H9 (cell line): ENCODE measurements at places on chromosomes 16 and 17. TPM values are rescaled to one million over a fixed set of nuclear protein-coding genes. Genes with fewer than 3 reads are reported as not detected.

The FOXJ1 gene
- 3.7 and 4.0 TPM in 2 replicates for total RNA-seq

GRCh38 chr16:67254801-67255552 is 6.2 kb downstream of the SLC9A5 start:
- DNase-seq, result no peak

- DNase-seq, result no peak
These were observed 173.3 kb upstream of the CACNG5 start for GRCh38 chr17:66661411-66662256.

GRCh38 chr16:69186642-69187445 is at the start of gene SNTB2:
SNTB2 (plus strand) TSS chr16:69187164; CDS start chr16:69187167, 3 bp downstream.
- DNase-seq, result peak; percentile 93

DNA sequence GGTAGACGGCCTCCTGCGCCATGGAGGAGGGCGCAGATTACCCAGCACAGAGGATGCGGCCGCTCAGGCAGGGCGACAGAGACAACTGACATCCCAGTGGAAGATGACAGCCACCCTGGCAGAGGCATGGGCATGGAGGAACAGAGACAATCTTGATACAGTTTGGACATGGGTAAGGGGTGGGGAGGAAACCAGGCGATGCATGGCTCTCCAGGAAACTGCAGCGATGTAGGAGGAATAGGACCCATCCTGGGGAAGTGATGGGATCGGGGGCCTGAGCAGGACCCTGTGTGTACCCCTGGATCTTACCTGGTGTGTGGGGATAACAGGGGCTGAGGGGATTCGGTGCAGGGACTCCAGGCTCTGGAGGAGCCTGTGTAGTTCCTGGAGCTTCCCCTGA is 4.6 kb downstream of the OSBPL7 start:
- no peak for DNase-seq

- DNase-seq, result peak; percentile 56
These were observed 32.6 kb upstream of the CBFA2T3 start for GRCh38 chr16:89009343-89010209.

- DNase-seq, result no peak
These were observed 14.6 kb upstream of the CDH15 start for GRCh38 chr16:89156740-89157645.

- no peak for DNase-seq
These were observed 7.5 kb downstream of the KRT12 start for GRCh38 chr17:40859536-40859935.

GRCh38 chr17:71799657-71800056 is 321.2 kb upstream of the SOX9 start:
- DNase-seq, result no peak

- DNase-seq, result no peak
These were observed 4.7 kb upstream of the IGF2BP1 start for GRCh38 chr17:48992444-48992843.
